ENCODE measurements at places on chromosomes 5 and 9.
A peak's percentile ranks its signal among the peaks of the same experiment; 100 is the strongest.

DNA sequence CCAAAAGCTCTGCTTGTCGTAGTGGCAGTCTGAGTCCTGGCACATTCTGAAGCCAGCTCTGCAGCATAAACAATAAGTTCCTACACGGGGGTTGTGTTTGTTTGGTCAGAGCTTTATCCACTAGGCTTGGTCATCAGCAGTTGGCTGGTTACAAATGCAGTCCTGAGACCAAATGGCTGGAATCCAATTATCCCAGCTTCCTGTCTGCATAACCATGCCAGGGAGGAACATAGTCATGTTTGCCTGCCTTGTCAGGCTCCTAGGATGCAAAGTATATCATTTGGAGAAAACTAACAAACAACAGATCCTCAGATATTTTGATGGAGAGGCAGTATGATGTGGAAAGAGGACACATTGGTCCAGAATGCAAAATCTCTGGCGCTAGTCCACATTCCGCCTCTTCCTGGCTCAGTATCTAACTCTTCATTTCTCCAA is 85.8 kb downstream of the FBXO38 start:
- DNase-seq, result no peak

- peak; percentile 80 for DNase-seq
These were observed 1.3 kb upstream of the CARD19 start for GRCh38 chr9:93094658-93095204.

DNA sequence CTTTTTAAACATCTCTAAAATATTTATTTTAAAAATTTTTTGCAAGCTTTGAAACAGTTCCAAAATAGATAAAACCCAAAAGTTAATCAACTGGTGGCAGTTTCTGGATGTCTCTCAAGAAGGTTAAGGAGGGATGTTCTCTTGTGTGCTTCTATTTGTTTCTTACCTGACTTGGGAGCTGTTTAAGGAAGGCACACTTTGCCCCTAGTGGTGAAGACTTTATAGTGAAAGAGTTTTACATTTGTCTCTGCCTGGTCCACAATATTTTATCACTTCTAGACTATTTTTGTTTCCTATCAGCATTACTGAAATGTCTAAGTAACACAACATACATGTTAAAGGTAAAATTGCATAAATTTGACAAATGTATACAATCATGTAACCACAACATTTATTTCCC is 552.8 kb downstream of the SEMA5A start:
- DNase-seq, result peak; percentile 13

- peak; percentile 92 for DNase-seq
These were observed 557 bp downstream of the PJA2 start for GRCh38 chr5:109408991-109409843.

GRCh38 chr9:128026255-128026772 is 40.8 kb downstream of the NAIF1 start:
- peak; percentile 26 for DNase-seq

DNA sequence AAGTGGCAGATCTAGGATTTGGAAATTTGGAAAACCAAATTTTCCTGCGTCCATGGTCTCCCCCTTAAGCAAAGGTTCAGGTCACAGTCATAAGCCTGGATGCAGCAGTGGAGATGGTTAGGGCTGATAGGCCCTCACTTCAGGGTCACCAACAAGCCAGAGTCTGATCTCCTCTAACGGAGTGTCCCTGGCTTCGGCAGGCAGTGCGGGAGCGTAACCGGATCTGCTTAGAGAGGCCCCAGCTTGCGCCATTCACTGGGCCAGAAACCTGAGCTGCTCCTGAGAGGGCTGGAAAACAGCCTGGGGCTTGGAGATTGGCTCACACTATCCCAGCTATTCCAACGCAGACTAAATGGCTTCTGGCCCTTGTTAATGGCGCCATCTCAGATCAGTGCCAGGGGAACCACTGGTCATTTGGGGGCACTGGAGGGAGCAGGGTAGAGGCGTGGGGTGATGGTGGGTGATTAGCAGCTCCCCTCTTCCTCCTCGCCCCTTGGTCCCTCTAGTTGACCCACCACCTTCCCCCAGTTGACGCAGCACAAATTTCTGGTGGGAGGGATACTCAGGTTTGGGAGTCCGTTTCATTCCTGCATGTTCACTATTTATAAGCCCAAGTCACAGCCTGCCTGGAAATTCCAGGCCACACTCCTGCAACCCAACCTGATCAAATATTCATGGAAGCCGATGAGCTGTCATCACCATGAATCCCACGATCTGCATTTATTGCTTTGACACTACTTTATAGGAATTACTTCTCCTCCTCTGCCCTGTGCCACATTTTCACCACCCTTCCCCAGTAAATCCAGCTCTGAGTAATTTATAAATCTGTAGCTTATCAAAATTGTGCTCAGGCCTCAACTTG is 134.6 kb upstream of the CPEB4 start:
- no peak for DNase-seq

DNA sequence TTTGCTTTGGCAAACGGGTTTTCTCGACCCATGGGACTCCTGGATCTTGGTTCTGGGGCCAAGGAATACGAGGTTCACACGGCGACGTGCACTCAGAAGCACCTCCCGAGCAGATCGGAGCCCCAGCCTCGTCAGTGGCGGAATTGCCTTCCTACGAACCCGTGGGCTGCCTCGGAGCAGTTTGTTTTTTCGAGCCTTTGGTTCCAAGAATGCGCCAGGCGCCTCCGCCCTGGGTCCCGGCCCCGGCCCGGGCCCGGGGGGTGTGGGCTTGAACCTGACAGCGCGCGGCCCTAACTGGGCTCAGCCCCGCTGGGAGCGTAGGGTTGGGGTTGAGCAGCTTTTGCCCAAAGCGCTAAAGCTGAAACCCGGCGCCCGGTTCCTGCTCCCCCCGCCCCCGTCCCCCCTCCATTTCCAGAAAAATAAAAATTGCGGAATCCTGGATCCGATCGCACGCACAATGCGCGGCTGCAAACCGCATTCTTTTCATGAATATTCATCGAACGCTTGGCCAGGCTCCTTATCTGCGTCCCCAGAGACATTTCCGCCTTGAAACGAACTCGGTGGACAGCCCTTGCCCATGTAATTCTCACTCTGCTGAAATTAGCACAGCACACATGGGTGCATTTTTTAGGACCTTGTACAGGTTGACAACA is 1.0 kb downstream of the BASP1 start:
- DNase-seq, result peak; percentile 78

DNA sequence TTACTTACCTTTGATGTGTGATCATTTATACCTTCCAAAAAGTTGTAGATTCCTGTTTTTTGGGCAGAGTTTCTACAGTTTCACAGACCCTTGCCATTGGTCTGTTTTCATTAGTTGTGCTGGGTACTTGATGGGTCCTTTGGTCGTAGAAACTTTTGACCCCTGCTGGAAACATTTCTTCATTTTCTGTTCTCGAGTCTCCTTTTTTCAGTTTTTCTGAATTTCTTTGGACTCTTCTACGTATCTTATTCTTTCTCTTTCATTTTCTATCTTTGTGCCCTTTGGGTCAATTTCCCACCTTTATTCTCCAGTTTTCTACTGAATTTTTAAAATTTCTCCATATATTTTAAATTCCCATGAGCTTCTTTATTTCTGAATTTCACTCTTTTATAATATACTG is 16.7 kb downstream of the AP3S1 start:
- DNase-seq, result no peak

DNA sequence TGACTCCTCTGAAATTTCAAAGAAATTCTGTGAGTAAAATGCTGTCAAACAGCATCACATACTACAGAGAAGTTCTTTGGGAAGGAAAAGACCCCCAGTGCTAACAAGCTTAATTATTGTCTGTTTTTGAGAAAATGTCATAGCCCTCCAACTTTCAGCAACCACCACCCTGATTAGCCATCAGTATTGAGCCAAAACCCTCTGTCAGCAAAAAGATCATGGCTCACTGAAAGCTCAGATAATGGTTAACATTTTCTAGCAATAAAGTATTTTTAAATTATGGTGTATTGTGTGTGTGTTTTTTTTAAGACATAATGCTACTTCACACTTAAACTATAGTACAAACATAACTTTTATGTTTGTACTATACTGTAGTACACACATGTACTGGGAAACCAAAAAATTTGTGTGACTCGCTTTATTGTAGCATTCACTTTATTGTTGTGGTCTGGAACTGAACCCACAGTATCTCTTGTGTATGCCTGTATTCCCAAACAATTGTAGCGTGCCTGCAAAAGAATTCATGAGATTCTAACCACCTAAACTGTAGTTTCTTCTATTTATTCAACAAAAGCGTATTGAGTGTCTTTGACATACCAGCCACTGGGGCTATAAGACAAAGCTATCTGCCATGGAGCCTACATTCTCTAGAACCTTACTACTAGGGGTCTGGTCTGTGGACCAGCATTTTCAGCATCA is 31.6 kb downstream of the TLE4 start:
- no peak for DNase-seq

- DNase-seq, result peak; percentile 9
These were observed 726.1 kb upstream of the WWC1 start for GRCh38 chr5:167565189-167565954.

DNA sequence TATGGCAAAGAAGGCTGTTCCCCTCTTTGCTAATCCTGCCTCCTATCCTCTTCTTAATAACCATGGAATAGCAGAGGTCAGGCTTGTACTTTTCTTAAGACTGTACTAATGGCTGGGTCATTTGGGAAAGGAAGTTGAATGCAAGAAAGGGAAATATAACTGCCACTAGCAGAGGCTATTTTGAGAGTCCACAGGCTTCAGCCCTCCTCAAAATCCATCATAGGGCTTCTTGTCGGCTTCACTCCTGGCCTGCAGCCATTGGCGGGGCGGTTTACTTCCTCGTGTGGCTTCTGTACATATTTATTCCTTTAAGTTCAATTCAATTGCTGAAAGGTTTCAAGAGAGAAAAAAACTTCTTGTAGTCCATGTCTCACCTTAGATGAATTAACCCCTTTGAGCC is 2.8 kb upstream of the PARP8 start:
- peak; percentile 63 for DNase-seq

GRCh38 chr9:134939080-134939733 is 21.5 kb upstream of the FCN1 start:
- DNase-seq, result no peak

Measured in NB4 (cell line).